ENCODE measurements at places on chromosomes 2 and 18.

GRCh38 chr2:72084584-72084976 is 63.1 kb downstream of the CYP26B1 start:
- DNase-seq: no peak

DNA sequence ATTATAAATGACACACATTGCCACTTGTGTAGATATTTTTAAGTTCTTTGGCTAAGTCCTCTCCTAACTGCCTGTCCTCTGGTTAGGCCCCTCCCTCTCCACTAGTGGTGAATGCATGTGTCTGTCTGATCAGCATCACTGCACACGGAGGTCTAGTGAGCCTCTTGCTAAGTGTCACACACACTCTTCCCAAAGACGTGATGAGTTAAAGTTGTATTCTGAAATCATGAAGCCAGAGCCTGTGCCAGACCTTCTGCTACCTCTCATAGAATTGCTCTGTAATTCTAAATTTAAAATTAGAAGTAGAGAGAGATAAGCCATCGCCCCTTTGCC is 41.3 kb downstream of the RALB start:
- no peak for DNase-seq

DNA sequence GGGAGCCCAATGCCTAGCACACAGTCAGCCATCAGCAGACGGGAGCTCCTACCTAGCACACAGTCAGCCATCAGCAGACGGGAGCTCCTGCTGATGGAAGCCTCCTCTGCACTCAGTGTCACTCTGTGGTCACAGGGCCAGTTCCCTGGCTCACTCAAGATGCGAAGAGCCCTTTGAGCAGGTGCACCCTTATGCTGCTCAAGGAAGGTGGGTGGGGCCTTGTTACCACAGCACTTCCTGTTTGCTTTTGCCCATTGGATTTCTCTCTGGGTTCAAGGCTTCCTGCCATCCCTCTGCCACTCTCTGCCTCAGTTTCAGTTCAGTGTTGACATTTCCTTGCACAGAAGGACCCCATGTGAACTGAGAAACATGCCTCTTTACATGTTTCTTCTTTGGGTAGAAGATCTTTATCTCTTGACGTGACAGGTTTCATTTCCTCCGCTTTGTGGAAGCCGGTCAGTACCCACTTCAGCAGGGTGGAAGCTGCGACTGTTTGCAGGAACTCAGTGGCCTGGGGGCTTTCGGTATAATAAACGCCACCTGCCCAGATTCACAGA is 11.6 kb downstream of the TRIB2 start:
- no peak for DNase-seq

DNA sequence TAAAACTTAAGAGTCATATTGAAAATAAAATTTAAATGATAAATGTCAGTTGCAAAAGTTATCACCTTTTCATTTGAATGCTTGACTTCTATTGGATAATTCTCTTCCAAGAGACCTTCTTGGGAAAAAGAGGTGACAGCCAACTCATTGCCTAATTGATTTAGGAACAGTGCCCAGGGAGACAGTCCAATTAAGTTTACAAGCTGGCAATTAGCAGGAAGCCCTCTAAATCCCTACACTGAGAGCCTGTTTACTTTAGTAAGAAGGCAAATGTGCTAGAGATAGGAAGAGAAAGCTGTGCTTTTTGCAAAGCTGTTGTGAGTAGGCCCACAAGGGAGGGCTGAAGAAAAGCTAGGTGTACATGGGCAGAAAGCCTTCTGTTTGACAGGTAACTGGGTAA is 189.1 kb downstream of the WDPCP start:
- DNase-seq: no peak

- DNase-seq: no peak
Observed at GRCh38 chr18:6650127-6650507, 79.4 kb upstream of the ARHGAP28 start.

- peak; percentile 98 for DNase-seq
Observed at GRCh38 chr2:33437297-33437696, 39.2 kb upstream of the RASGRP3 start.

DNA sequence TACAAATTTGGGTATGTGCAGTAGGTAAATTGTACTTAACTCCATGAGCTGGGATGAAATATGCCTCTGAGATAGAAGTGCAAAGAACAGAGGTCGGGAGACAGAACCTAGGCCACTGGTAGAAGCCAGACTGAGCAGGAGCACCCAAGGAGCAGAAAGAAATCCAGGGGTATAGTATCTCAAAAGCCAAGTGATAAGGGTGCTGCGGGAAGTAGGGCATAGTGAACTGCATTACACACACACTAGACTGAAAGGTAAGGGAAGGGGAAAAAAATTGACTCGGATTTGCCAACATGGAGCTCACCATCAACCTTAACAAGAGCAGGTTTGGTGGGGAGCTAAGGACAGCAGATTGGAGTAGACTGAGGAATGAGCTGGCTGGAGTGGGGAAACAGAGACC is 89.3 kb upstream of the TMEM247 start:
- DNase-seq: no peak

DNA sequence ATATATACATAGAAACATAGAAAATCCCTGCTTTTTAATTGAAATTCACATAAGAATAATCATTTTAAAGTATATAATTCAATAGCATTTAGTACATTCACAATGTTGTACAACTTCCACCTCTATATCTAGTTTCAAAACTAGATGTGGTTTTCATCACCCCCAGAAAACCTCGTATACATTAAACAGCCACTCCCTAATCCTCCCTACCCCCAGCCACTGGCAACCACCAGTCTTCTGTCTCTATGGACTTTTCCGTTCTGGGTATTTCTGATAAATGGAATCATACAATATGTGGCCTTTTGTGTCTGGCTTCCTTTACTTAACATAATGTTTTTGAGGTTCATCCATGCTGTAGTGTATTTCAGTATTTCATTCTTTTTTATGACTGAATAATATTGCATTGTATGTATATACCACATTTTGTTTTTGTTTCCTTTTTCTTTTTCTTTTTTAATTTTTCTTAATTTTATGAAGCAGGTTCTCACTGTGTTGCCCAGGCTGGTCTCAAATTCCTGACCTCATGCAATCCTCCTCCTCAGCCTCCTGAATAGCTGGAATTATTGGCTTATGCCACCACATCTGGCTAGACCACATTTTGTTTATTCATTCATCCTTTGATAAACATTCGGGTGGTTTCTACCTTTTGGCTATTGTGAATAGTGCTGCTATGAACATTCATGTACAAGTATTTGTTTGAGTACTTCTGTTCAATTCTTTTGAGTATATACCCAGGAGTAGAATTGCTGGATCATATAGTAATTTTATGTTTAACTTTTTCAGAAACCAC is 50.6 kb upstream of the RNF152 start:
- DNase-seq: no peak

GRCh38 chr2:201972621-201973255 is 60.9 kb upstream of the FZD7 start:
- no peak for DNase-seq

- DNase-seq: no peak
Observed at GRCh38 chr2:15006667-15007066, 374.1 kb downstream of the LRATD1 start.

- DNase-seq: no peak
Observed at GRCh38 chr2:34848691-34849090, 1249.6 kb upstream of the FAM98A start.

DNA sequence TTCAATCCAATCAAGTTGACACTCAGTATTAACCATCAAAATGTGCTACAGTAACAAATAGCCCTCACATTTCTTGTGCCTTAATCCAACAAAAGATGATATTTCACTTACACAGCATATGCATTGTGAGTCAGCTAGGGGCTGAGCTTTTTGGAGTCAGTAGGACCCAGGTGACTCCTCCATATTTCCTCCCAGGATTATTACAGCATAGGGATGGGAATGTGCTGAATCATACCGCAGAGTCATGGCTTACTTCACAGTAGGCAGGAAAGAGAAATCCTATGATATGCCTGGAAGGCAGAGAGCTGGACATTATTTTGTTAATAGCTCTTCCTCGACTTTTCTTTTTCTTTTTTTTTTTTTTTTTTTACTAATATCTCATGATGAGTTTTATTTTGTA is 153.3 kb downstream of the TMEM182 start:
- DNase-seq: peak; percentile 50

DNA sequence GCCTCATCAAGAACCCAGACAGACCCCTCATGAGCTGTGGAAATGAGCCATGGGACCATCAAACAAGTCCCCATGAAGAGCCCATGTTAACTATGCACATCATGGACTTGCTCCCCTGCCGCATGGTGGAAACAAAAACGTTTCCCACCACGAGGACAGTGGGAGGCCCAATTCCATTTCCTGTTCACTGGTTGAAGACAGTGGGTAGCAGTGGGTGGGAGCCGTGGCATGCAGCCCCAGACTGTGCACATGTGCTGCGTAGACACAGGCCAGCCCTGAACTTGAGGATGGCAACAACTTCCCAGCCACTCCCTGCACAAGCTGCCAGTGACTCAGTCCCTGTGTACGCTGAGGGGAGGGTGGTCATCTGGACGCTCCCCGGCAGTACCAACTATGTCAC is 108.4 kb upstream of the LMAN1 start:
- no peak for DNase-seq

DNA sequence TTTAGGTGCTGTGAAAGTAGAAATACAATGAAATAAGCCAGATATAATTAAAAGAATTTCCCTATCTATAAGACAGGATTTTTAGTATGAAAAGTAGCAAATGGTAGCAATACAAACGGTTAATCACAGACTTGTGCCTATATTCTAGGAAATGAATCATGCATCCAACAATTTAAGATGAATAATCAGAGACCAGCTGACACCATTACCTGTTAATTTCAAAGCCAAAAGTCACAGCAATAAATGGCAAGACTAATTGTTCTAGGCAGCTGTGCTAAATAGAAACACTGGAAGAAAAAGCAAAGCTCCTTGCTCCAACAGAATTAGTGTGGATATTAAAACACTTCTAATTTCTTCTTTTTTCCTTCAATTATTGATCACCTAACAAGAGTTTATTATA is 35.1 kb upstream of the MPP4 start:
- DNase-seq: peak; percentile 35

- DNase-seq: no peak
Observed at GRCh38 chr2:240155745-240156390, 15.4 kb upstream of the OTOS start.

DNA sequence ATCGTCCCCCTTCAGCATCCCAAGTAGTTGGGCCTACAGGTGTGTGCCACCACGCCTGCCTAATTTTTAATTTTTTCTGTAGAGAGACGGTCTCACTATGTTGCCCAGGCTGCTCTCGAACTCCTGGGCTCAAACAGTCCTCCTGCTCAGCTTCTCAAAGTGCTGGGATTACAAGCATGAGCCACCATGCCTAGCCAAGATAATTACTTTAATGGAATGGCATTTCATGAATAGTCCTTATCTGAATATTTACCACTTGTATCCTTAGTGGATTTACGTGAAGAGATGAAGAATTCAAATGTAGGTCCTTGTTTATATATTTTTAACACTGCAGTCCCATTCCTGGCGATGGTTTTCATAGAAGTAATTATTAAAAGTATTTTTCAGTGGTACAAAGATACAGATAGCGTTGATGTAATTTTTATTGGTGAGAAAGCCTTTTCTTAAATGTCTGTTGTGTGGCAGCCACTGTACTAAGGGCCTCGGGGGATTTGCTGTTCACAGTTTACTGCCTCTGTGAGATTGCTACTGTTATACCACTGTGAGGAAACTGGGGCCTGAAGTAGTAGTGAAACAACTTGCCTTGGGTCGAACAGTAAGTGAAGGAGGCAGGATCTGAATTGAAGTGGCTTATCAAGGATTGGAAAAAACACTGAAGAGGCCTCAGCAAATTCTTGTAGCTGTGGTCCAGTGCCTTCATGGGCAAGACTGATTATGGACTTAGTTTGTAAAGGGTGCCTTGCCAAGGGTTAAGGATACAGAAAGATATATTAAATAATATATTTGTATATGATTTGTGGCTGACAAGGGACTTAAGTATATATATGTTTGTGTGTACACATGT is 151.2 kb downstream of the PRPF40A start:
- no peak for DNase-seq

DNA sequence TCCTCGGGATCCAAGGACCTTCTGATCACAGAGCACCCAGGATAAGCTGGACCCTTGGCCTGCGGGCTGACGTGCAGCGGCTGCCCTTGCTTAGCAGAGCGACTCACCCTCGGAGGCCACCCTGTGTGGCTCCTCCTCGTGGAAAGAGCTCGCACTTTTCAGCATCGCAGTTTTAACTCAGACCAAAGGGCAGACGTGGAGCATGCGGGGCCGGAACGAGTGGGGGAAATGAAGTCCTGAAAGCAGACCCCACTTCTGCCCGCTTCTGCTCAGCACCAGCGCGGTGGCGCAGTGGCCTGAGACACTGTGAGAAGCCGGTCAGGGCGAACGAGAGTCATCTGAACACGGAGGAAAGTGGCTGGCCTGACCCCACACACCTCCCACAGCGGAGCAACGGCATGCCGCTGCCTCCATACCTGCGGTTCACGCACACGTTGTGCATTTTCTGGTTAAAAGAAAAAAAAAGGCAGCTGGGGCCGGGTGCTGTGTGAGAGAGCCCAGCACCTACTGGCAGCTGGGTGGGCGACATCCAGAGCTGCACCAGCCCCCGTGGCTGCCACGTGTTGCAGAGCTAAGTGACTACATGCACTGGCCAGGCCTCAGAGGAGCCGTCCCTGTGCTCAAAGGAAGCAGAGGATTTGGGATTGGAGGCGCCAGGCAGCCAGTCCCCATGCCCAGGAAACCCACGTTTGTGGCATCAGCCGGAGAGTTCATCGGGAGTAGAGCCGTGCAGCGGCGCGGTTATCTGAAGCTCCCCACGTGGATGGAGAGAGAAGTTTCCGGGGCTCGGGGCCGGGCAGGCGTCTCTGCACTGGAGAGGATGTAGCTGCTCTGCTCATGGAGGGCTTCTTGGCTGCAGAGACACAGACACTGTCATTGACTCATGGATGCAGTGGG is 89.7 kb downstream of the USP40 start:
- no peak for DNase-seq
